ENCODE measurements at places on chromosomes 12 and 14.
A peak's percentile ranks its signal among the peaks of the same experiment; 100 is the strongest.

- no peak overlapping the region for H3K27ac ChIP-seq
- H3K36me3 ChIP-seq = no peaks in the 10 kb centered on the region
- H3K4me3 ChIP-seq = no peak overlapping the region
- H3K4me1 ChIP-seq = no peaks in the 10 kb centered on the region
Observed at GRCh38 chr12:115384391-115384790, 700.4 kb upstream of the TBX3 start.

DNA sequence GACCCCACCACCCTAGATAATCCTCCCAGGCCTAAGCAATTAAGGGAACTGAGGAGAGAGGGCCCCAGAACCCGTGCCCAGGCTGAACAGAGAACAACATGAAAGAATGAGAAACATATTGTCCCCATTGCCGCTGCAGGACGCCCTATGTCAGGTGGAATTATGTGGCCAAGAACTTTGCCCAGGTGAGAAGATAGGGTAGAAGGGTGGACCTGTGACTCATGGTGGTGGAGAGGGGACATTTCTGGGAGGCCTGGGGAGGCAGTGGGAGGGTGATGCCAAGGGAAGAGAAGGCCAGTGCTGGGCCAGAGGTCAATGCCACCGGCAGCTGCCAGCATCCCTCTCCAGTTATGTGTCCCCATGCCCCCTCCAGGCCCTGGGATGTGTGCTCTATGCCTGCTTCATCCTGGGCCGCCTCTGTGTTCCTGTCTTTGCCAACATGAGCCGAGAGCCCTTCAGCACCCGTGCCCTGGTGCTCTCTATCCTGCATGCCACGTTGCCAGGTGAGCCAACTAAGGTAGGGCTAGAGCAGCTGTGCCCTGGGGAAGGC, 15.5 kb downstream of the SOAT2 start:
- no peak overlapping the region for H3K27ac ChIP-seq
- H3K36me3 ChIP-seq = no peaks in the 10 kb centered on the region
- DNase-seq = no peak
- H3K4me3 ChIP-seq = no peak overlapping the region

DNA sequence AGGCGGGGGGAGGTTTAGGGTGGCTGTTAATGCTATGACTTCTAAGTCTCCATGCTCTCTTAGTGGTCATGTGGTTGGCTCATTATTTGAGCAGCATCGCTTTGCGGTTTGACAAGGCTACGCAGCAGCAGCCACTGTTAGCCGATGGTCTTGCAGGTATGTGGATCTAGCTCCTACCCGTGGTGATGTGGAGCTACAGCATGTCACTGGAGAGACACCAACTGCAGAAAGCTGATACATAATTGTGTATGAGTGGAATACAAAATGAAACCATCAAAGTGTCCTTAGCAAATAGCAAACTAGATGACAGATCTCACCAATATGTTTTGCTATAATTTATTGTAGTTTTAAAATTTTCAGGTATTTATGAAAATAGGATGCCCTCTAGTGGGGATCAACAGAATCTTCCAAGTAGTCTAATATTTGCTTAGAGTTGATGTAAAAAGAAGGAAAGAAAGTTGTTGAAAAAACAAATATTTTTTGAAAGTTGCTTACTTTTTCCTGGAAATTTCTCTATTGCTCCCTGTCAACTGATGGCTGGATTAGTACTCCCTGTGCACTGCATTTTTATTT, 94.9 kb downstream of the NAV3 start:
- H3K4me3 ChIP-seq = no peak overlapping the region
- H3K4me1 ChIP-seq = no peaks in the 10 kb centered on the region
- H3K27me3 ChIP-seq = no peaks in the 10 kb centered on the region
- peak; percentile 44 for DNase-seq
- no peaks in the 10 kb centered on the region for H3K36me3 ChIP-seq

- no peak for DNase-seq
- H3K27me3 ChIP-seq = no peaks in the 10 kb centered on the region
- H3K4me1 ChIP-seq = no peaks in the 10 kb centered on the region
- no peaks in the 10 kb centered on the region for H3K36me3 ChIP-seq
Observed at GRCh38 chr12:85951823-85952222, 77.7 kb downstream of the NTS start.

- H3K27me3 ChIP-seq = no peaks in the 10 kb centered on the region
- H3K36me3 ChIP-seq = no peaks in the 10 kb centered on the region
- no peak for DNase-seq
- H3K4me1 ChIP-seq = no peaks in the 10 kb centered on the region
Observed at GRCh38 chr12:24228371-24228770, 278.9 kb upstream of the SOX5 start.

- H3K27me3 ChIP-seq = no peaks in the 10 kb centered on the region
- H3K4me1 ChIP-seq = no peaks in the 10 kb centered on the region
- H3K4me3 ChIP-seq = no peak overlapping the region
- H3K36me3 ChIP-seq = no peaks in the 10 kb centered on the region
Observed at GRCh38 chr14:87691042-87691881, 301.7 kb downstream of the GALC start.

DNA sequence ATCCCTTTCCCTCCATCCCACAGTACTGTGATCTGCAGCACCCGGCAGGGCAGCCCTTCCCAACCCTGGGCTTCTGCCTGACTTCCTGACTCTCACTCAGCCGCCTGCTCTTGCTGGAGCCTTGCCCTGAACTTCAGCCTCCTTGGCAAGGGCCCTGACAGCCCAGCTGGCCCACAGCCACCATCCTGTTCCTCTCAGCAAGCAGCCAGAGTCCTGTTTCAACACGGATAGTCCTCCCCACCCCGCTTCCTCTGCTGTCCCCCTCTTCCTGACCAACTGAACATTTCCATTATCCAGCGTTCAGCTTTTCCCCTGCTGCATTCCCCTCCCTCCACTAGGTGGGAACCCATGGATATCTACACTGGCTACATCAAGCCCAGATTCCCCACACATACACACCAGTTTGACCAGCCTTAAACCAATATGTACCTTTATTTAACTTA, 74.0 kb upstream of the MDM1 start:
- H3K36me3 ChIP-seq = no peaks in the 10 kb centered on the region
- H3K4me1 ChIP-seq = no peaks in the 10 kb centered on the region
- DNase-seq = peak; percentile 92
- no peaks in the 10 kb centered on the region for H3K27me3 ChIP-seq

DNA sequence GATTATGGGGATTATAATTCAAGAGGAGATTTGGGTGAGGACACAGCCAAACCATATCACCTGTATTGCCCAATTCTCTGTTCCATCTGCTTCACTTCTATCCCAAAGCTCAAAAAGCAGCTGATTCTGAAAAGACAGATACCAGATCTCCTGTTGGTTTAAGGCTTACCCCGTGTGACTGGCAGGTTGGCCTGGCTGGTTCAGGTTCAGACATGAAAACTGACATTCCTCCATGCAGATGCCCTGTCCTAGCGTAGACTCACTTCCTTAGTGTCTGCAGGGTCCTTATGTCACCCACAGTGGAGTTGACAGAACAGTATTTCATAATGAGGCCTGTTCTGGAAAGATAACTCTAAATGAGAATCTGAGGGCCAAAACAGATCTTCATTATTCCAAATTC, 61.1 kb upstream of the FLRT2 start:
- no peaks in the 10 kb centered on the region for H3K27me3 ChIP-seq
- no peaks in the 10 kb centered on the region for H3K4me1 ChIP-seq
- no peak overlapping the region for H3K27ac ChIP-seq
- no peak for DNase-seq
- H3K36me3 ChIP-seq = no peaks in the 10 kb centered on the region

Measured in Peyer's patch (tissue), 4 donors.